NCI-H1092 treated with DMSO at 0.1 percent for 48 hours (cell line): ENCODE measurements at places on chromosomes 11 and 22.

DNA sequence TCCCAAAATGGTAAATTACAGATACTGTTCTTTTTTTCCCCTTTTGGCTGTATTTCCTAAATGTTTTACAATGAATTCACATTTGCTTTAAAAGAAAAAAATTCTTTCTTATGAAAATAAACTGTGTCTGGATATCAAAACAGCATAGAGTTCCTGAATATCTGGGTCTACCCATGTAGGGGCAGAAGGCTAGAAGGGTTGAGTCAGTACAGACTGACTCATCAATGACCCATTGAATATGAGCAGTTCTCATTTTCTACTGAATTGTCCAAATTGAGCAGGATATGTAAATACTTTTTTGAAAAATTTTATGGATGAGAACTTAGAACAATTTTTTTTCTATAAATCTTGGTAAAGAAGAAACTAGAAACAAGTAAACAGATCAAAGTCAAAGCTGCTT, 16.3 kb upstream of the C11orf87 start:
- no peak for DNase-seq

DNA sequence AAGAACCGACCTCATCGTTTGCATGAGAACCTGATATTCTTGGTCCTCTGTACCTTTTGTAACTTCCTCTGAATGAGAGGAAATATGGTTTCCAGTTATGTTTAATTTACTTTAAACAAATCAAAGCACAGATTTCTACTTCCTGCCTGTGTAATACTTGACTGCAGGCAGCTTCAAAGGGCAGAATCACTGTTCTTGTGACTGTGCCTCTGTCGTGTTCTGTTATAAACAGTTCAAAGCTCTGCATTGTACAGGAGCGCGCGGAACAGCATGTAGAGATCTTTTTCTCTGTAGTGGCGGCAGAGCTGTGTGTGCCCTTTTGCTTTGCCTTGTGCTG, 73.2 kb upstream of the CLDN5 start:
- no peak for DNase-seq

DNA sequence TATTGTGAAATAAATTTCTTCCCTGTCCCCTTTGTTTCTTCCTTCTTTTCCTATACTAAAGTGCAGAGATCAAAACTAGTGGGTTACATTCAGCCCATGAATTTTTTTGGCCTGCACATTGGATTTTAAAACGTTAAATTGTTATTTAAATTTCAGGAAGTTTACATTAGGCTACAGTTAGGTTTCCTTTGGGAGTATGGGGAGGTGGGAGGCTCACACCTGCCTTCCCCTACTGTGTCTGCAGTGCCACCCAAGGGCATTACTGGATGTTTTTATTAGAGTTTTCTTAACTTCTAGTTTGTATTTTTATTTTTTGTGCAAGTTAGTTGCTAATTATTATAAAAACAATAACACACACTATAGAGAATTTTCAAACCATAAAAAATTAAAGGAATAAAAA, 51.7 kb downstream of the CYB5R2 start:
- no peak for DNase-seq

DNA sequence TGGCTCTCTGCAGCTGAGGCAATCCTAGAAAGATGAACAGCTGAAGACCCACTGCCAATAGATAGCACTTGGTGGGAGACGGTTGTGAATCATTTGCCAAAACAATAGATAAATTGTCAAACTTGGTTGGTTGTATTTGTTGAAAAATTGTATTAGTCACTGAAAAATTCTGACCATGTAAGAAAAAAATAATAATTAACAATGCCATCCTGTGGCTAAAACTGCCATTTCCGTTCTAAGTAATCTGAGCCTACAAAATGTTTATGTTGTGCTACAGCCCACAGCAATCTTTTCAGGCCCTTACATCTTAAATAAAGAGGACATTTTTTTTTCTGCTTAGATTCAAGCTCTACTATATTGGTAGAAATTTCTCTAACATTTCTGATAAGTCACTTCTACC, 103.2 kb upstream of the ANO3 start:
- no peak for DNase-seq

GRCh38 chr22:21972293-21972779, 10.3 kb downstream of the TOP3B start:
- DNase-seq = no peak

GRCh38 chr11:43951231-43951630, 8.8 kb downstream of the C11orf96 start:
- no peak for DNase-seq

GRCh38 chr11:134623711-134624110, 211.7 kb upstream of the B3GAT1 start:
- no peak for DNase-seq

- DNase-seq = no peak
These were observed 747.3 kb upstream of the TENM4 start for GRCh38 chr11:80188076-80188627.

DNA sequence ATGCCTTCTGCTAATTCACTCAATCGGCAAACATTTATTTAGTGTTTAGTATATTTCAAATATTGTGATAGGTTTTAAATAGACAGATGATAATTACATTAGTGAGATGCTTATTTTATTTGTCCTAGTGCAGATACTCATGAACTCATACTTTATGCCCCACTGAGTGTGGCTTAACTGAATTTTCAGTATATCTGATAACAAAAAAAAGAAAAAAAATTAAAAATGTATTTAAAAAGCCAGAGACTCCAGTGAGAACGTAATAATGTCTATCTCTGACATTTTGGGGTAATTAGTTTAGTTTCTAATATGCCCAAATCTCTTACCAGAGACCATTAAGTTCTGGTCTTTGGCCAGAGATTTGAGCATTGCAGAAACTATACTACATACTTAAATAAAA, 332.6 kb upstream of the CHORDC1 start:
- no peak for DNase-seq

DNA sequence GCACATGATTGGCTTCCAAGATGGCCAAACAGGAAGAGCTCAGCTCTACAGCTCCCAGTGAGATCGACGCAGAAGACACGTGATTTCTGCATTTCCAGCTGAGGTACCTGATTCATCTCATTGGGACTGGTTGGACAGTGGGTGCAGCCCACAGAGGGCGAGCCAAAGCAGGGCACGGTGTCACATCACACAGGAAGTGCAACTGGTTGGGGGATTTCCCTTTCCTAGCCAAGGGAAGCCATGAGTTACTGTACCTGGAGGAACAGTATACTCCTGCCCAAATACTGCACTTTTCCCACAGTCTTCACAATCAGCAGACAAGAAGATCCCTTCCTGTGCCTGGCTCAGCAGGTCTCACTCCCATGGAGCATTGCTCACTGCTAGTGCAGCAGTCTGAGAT, 131.2 kb downstream of the DLG2 start:
- no peak for DNase-seq

DNA sequence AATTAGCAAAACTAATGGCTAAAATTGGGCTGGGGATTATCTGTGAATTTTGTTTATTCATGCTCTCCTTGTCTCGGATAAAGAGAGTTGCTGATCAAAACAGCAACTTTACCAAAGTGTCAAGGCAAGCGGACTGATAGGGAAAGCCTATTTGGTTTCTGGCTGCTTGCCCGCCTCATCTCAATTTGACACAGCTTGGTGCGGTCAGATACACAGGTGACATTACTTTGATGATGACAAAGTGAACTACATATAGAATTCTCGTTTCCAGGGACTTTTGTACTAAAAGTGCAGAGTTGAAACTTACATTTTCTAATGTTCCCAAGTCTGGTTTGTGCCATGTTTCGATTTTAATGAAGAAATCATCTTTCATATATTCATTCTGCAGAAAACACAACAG, 22.8 kb downstream of the PITPNB start:
- DNase-seq = no peak

DNA sequence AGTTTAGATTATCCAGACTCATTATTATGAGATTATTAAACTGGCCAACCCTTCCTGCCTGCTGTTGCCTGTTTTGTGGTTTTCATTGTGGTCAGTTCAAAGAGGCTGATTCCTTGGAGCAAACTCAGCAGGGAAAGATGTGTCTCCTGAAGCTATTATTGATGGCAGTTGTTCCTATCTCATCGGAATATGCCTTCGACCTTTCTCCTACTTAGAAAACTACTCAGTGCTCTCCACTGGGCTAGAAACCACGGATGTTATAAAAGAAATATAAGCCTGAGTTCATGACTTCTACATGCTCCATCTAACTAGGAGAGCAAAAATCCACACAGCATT, 80.2 kb upstream of the NAV2 start:
- DNase-seq = no peak

DNA sequence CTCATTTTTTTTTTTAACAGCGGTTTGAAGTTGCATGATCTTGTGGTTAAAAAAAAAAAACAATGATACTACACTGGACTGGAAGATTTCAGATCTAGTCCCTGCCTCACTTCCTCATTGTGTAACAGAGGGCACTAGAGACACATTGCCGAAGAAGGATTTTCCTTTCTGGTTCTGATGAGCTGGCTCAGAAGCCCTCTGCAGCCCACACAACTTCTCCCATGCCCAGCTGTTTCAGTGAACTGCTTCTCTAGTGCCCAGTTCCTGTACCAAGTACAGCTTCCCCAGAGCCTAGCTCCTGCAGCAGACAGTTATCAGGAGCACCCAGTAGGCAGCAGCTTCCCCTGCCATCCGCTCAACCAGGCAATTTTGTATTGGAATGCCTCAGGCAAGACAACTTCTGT, 29.5 kb upstream of the ANO5 start:
- no peak for DNase-seq
